ENCODE measurements at places on chromosomes 6 and 20. TPM values are rescaled to one million over a fixed set of nuclear protein-coding genes. Genes with fewer than 3 reads are reported as not detected.

Gene MOG
- not detected for total RNA-seq

Gene SYCP2L
- 0.54 TPM for total RNA-seq

Gene CEP162
- total RNA-seq = 4.6 TPM

DNA sequence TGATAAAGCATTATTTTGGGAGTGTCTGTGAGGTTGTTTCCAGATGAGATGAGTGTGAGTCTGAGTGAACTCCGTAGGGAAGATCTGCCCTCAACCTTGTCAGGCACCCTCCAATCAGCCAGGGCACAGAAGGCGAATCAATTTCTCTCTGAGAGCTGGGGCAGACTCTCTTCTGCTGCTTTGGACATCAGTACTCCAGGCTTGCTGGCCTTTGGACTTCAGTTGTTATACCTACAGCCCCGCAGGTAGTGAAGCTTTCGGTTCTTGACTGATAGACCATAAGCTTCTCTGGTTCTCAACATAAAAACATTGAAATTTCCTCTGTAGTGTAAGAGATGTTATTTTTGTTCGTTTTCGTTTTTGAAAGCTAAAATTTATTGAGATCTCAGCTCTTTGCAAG, 71.4 kb downstream of the MAFB start:
- no peak for DNase-seq

DNA sequence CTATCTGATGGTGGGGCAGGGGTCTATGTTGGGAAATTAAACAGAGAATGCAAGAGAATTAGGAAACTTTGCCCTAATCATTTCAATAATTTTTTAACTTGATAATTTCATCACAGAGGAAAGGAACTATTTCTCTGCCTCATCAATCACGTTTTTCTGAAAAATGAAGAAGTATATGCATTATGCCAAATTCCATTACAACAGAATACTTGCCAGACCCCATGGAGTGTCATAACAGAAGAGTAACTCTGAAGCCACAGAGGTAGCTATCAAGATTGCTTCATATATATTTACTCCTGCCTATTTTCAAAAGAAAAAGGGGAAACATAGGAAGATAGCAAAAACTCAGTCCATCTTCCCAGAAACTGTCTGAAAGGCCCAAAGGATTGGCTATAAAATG, 5.7 kb upstream of the USP49 start:
- DNase-seq = no peak

GRCh38 chr20:32970115-32970972, 33.9 kb downstream of the SUN5 start:
- DNase-seq = no peak

- peak; percentile 88 for DNase-seq
These were observed 125.1 kb downstream of the MRPL14 start for GRCh38 chr6:44002067-44002592.

GRCh38 chr6:157714153-157714490, 108.9 kb upstream of the SNX9 start:
- no peak for DNase-seq

All from upper lobe of left lung (tissue), 6 donors.